ENCODE measurements at places on chromosomes 4 and X.

- DNase-seq: no peak
Measured at GRCh38 chr4:168562041-168562571, 65.3 kb downstream of the PALLD start.

DNA sequence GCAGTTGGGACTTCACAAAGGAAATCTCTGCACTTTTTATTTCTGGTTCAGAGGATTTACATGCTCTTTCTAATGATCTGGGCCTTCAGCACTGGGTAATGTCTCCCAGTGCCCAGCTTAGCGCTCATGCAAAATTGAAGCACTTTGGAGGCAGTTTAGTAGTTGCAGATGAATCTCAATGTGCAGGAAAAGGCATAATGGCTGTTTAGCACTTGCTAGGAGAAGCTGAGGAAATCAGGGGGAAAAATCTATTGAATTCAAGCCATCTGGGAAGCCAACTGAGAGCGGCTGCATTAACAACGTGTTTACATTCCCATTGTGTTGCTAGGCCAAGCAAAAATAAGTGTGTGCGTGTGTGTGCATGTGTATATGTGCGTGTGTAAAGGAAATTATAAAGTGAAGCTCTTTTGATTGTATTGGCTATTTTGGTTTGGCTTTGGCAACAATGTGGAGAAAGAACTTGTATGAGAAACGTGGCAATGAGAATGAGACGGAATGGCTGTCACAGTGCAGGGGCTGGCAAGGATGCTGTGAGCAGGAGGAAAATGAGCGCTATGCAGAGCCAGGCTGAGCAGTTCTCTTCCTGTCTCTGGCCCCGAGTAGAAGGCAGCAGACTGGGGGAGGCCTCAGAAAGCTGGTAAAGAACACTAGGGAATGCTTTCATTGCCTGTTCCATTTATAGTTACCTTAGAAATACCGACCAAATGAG, 231.5 kb downstream of the UNC5C start:
- no peak for DNase-seq

DNA sequence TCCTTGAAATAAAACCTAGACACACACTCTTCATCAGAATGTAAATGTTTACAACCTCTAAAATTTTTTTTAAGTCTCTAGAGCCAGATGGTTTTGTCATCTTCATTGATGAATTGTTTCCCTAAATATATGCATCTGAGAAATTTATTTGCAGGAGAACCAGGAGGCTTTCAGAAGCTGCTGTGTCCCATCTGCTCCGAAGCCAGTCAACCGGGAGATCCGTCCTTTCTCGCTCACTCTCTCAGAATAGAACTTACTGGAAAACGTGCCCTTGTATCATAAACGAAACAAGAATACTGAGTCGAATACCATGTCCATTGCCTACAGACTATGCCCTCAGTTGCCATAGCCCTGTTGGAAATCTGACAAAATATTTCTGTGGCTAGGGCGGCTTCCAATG, 103.5 kb downstream of the SLC34A2 start:
- DNase-seq: no peak

DNA sequence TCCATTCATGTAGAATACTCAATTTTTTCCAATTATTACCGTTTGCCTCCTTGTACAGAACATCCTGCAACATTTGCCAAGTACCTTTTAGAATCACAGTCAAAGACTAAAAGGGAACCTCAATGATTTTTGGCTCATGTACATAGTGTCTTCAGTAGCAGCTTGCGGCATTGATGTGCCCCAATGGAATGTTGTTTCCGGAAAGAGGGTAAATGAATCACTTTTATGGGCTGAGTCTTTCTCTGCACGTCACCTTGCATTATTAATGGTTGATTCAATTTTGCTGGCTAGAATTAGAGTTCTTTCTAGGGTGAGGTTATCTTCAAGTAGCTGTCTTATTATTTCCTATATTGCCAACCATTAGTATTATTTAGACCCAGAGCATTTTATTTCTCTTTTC, 116.9 kb upstream of the GABRA2 start:
- no peak for DNase-seq

DNA sequence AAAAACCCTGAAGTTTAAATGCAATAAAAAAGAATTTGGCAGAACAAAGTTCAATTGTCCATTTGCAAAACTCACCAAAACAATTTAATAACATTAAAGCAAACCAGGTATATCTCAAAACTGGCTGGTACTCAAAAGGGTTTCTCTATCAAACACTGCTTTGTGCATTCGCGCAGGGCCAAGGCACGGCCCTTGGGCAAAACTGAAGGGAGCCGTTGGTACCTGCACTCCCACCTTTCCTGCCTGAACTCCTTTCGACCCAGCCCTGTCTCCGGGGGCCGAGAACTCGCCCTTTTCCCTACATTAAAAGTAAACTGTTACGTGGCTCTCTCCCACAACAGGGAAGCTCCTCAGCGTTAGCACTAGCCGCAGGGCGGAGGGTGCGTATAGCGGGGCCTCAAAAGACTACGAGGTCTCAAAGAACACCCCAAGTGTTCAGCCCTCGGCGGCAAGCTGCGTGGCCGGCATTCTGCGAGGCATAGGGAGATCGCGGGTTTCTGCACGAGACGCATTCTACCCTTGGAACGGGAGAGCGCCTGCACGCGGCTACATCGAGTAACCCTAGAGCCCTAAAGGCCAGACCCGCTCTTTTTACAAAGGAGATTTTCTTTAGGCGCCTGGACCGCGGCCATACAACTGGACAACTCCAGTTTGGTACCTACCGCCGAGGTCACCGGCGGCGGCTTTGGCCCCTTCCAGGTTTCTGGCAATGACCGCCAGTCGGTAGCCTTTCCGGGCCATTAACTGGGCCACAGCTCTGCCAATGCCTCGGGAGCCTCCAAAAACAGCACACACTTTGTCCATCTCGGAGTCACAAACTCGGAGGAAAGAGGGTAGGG, 550 bp downstream of the CBR4 start:
- peak; percentile 31 for DNase-seq

DNA sequence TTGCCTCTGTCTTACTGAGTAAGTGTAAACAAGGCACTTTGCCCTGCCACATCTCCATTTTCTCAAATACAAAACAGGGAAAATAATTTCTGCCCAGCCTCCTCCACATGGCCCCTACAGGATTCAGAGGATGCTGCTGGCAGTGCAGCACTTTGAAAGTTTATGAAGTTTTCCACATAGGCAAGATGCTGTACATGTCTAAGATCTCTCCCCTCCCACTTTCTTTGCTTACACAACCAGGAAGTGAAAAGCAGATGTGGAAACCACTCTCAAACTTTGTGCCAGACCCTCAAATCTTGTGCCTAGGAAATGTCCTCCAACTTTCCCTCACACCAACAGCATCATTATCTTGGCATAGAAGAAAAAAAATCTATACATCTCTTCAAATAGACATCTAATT, 257.0 kb upstream of the LDB2 start:
- DNase-seq: no peak

DNA sequence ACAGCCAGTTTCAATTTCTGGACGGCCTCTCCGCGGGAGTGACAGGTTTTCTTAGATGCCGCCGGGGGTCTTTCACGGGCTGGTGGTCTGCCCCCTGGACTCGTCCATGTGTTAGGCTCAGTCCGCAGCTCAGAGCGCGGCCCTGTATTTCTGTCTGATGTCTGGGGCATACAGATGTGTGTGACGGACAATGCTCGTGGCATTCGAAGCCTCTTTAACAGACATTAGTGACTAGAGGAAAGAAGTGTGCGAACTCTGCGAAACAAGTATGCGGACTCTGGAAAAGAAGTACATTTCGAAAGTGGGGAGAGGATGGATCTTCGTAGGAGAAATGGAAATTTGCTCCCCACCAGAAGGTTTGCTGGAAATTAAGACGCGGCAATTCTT, 793 bp upstream of the DCUN1D4 start:
- DNase-seq: no peak

GRCh38 chr4:11710453-11711093, 281.9 kb upstream of the HS3ST1 start:
- DNase-seq: no peak

DNA sequence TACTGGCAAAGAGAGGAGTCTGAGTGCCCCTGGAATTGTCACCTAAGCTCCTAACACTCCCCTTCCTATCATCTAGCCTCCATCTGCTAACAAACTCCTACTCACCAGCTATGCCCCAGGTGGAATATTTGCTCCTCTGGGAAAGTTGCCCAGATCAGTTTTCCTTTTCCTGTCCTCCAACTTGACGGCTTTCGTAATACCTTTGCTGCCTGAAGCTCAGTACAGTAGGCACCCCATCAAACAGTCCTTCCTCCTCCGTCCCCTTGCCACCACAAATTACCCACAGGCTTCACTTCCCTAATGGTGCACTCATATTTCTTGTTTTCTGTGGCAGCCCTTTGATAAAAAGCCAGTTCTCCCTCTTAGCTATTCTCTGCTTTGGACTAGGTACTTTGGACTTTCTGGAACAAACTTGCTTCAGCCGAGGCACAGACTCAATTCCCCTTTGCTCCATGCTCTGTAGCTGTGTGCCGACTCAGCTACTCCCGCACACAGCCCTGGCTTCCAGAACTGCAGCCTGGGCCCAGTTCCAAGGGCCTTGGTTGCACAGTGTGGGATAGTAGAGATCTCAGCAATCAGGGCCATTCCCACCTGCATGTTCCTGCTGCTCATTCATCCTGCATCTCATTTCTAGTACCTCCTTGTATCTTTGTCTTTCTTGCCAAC, 605.1 kb downstream of the BCOR start:
- DNase-seq: no peak

DNA sequence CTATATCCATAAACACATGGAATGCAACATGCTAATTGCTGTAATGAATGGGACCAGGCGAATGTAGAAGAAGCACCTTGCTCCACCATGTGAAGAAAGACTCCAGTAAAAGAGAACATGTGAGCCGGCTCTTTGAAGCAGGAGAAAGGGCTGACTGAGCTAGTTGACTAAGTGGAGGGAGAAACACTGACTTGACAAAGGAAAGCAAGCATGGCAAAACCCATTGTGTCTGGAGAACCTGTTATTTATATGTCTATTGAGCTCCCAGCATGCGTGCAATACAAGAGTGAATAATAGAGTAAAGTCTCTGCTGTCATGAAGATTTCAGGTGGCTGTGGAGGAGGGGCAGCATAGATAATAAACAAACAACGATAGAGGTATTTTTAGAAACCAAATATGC, 559.9 kb downstream of the RAB28 start:
- no peak for DNase-seq
